ENCODE measurements at places on chromosomes 6 and 20. TPM values are rescaled to one million over a fixed set of nuclear protein-coding genes. Genes with fewer than 3 reads are reported as not detected.

Gene RTN4IP1
- total RNA-seq = 9.3 TPM

Gene SLC22A2
- total RNA-seq = not detected

Gene POLR3F
- 11.8 TPM for total RNA-seq

Gene LYRM2
- 27.9 TPM for total RNA-seq

DNA sequence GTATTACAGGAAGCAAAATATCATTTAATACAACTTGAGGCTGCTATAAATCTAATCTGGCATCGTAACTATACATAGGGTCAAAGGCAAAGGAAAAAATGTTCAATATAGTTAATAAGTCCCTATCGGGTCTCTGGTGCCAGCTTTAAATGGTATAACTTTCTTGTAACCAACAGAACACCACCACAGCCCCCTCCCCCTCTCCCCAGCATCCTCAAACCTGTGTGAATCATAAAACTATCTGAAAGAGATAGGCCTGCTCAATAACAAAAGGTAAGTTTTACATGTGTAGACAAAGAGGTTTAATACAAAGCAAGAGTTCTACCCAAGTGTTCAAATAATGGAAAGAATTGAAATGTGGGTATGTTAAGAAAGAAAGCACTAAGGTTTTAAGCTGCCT, 12.2 kb downstream of the SMLR1 start:
- H3K27me3 ChIP-seq = no peaks in the 10 kb centered on the region
- no peaks in the 10 kb centered on the region for H3K36me3 ChIP-seq
- no peak overlapping the region for H3K27ac ChIP-seq
- H3K4me3 ChIP-seq = no peak overlapping the region

- H3K27me3 ChIP-seq = peaks cover 26% of the 10 kb centered on the region
- DNase-seq = no peak
- no peaks in the 10 kb centered on the region for H3K36me3 ChIP-seq
- H3K4me1 ChIP-seq = peaks cover 9% of the 10 kb centered on the region
Measured at GRCh38 chr20:24773168-24773567, 175.9 kb upstream of the CST7 start.

DNA sequence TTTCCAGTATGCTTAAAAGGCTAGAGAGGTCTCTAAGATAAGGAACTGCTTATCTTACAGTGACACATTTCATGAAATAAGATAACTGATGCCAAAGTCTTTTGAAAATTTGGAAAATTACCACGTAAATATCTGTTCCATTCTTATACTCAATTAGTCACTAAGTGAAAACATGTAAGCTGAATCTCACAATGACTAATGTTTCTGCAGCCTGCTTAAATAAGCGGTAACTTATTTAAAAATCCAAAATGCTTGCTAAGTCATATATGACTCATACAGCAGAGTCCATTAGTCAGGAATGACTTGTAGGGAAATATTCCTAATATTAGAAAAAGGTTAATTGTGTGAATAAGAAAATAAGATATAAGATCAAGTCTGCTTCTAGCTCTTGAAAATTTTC, 27.8 kb upstream of the LGSN start:
- H3K4me1 ChIP-seq = peaks cover 2% of the 10 kb centered on the region
- no peaks in the 10 kb centered on the region for H3K36me3 ChIP-seq
- no peak overlapping the region for H3K4me3 ChIP-seq
- H3K27me3 ChIP-seq = peaks cover 11% of the 10 kb centered on the region
